ENCODE measurements at places on chromosomes 1 and 21. TPM values are rescaled to one million over a fixed set of nuclear protein-coding genes. Genes with fewer than 3 reads are reported as not detected.
A peak's percentile ranks its signal among the peaks of the same experiment; 100 is the strongest.

The CFAP107 gene
- not detected for total RNA-seq

The KIF2C gene
- total RNA-seq: 15.2 TPM

The S100A14 gene
- 1,938 TPM for total RNA-seq

The CLDN17 gene
- 1.8 TPM for total RNA-seq

The CD84 gene
- 1.2 TPM for total RNA-seq

The KRTAP11-1 gene
- not detected for total RNA-seq

The SLC26A9 gene
- total RNA-seq: 2.3 TPM

The OR6N1 gene
- total RNA-seq: not detected

The KIAA1614 gene
- total RNA-seq: 0.36 TPM

The TMOD4 gene
- not detected for total RNA-seq

The PRKAA2 gene
- 0.44 TPM for total RNA-seq

The EFCAB7 gene
- 3.0 TPM for total RNA-seq

DNA sequence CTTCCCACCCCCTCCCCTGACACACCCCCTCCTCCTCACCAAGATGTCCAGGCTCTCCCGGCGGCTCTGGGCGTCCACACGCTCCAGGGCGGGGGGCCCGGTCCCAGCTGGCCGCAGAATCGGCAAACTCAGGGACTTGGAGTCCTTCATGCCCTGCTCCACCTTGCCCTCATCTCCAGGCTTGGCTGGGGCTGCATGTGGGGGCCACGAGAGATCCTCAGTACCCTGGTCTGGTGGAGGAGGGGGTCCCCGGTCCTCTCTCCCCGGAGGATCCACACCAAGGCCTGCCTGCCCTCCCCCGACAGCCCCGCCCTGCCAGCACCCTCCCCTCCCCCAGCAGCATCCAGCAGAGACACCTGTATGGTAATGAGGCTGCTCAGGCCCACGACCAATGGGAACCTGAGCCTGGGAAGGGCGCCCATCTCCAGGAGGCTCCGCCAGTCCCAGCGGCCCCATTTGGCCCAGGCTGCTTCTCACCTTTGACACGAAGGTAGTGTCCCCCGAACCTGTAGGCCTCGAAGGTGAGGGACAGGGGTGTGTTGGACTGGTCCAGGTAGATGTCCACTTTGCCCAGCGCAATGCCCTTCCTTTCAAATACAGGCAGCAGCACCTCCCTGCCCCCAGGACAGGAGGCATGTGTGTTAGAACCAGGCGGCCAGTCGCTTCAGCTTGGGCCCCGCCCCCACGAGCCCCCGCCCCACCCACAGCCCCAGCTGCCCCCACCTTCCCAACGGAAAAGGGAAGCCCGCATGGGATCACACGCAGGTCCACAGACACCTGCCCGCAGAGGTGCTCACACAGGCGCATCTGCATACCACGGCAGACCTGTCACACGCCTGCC is 8.2 kb upstream of the TNFRSF25 start:
- ATAC-seq: no peak

- no peak for ATAC-seq
These were observed 5.4 kb downstream of the CYP4B1 start for GRCh38 chr1:46804027-46804889.

GRCh38 chr1:247452447-247453039 is 5.4 kb downstream of the OR2B11 start:
- ATAC-seq: no peak

GRCh38 chr1:201504179-201504631 is 2.7 kb downstream of the CSRP1 start:
- ATAC-seq: no peak

GRCh38 chr21:37232274-37233018 is 34.7 kb downstream of the VPS26C start:
- no peak for ATAC-seq

DNA sequence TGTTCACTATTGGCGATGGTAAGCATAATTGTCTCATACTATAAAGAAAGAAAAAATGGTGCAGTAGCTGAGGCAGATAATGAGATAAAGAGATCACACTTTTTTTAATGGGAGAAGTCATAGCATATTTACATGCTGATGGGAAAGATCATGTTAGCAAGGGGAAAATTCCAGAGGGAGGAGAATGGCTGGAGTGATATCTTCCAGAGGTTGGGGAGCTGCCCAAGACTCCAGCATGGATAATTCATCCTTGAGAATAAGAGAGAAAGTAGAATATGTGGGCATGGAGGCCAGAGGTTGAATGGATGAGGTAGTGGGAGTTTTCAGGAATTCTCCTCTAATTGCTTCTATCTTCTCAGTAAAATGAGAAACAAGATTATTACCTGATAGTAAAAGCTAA is 45.8 kb upstream of the RGS1 start:
- no peak for ATAC-seq

DNA sequence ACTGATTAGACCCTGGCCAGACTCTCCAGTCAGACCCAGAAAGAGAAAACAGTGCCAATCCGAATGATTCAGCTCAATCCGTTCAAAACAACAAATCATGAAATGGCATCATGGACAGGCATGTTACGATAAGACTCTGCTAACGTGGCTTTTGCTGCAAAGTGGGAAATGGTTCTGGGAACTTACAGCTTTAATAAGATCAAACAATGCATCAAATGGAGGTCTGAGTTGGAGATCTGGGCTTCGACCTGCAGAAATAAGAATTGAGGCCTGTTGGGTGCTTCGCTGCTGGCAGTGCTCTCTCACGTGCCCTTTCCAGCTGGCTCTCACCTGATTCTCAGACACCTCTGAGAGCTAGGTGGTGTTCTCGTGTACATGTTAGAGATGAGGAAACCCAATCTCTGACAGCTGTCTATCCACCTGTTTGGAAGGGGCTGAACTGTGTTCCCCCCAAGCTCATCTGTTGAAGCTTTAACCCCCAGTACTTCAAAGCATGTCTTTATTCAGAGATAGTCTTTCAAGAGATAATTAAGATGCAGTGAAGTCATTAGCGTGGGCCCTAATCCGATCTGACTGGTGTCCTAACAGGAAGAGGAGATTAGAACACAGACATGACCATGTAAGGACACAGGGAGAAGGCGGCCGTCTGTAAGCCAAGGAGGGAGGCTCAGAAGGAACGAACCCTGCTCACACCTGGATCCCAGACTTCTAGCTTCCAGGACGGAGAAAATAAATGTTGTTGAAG is 45.5 kb upstream of the ETS2 start:
- no peak for ATAC-seq

GRCh38 chr1:22055463-22055862 is 3.0 kb downstream of the CDC42 start:
- ATAC-seq: no peak

GRCh38 chr1:59502009-59502691 is 205.3 kb downstream of the FGGY start:
- peak; percentile 20 for ATAC-seq

DNA sequence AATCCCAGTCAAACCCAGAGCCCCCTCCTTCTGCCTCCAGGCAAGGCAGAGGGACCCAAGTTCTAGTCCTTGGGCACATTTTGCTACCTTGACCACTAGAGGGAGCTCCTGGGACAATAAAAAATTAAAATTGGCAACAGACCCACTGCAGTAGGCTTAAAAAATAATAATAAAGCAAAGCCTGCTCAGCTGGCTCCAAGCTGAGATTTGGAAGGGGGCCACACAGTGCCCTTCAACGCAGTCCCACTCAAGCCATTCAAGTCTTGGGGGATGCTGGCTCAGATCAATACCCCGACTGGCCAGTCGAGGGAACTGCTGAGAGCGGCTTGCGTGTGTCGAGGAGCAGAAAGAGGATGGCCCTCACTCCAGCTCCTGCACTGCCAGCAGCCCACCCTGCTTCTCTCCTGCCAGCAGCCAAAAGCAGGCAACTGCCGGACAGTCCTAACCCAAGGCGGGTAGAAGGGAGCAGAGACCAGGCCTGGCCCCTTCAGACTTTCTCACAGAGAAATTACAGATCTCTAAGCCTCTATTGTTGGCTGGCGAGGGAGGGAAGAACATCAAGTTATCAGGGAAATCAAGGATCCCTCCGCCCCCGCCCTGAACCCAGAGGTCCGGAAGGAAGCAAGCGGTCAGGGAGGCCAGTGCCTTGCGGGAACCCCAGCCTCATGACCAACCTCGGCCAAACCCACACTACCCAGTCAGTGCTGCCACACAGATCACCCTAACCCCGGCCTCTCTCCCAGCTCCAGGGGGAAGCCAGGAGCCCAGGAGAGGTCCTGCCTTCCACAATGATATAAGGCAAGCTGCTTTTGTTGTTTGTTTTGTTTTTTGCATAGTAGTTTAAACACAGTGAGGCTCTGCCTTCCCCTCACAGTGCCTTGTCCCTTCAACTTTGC is 4.9 kb upstream of the ALDH4A1 start:
- ATAC-seq: no peak

DNA sequence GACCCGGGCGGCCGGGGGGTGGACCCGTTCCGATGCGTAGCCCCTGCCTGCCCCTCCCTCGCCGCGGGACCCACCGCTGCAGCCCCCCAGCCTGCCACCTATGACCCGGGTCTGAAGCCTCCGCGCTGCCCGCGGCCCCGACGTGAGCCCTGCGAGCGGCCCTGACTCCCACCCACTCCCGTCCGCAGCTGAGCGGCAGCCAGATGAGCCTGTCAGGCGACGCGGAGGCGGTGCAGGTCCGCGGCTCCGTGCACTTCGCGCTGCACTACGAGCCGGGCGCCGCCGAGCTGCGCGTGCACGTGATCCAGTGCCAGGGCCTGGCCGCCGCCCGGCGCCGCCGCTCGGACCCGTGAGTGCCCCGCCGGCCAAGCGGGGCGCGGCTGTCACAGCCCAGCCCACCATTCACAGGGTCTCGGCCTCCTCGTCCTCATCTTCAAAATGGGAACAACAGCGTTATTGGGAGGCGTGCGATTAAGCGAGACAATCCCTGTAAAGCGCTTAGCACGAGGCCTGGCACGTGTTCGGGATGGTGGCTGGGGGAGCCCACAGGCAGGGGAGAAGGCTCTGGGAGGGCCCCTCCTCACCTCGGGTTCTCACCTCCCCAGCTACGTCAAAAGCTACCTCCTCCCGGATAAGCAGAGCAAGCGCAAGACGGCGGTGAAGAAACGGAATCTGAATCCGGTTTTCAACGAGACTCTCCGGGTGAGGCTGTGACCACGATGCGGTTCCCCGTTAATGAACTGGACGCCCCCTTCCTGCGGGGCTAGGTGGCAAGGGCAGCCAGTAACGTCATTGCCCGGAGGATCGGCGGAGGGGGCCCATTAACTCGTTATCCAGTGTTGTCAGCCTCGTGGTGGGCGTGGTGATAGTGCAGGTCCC is 8.2 kb downstream of the SYTL1 start:
- peak; percentile 61 for ATAC-seq

- peak; percentile 71 for ATAC-seq
These were observed at the start of gene GIPC2 for GRCh38 chr1:78045926-78046778. Gene GIPC2, plus strand, starts transcription at chr1:78045966. Its CDS starts 129 bp downstream, at chr1:78046095.

GRCh38 chr1:211344152-211344618 is 17.6 kb downstream of the TRAF5 start:
- ATAC-seq: no peak

- no peak for ATAC-seq
These were observed 19.8 kb downstream of the MYOG start for GRCh38 chr1:203065986-203066385.

DNA sequence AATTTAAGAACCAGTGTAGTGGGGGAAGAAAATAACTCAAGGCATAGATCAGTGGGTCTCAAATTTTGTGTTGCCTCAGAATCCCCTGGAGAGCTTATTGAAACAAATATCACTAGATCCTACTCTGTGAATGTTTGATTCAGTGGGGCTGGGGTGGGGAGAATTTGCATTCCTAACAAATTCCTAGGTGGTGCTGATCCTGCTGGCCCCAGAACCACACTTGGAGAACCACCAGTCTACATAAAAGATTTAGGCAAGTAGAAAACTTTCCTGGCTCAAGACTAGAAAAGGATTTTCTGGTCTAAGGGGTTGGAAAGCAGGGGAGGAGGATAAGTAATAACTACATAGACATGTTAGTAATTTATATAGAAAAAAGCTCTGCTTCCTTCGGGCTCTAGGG is 34.1 kb upstream of the C1orf21 start:
- no peak for ATAC-seq

GRCh38 chr1:228989176-228989575 is 253.9 kb downstream of the RHOU start:
- ATAC-seq: no peak

- no peak for ATAC-seq
These were observed 735 bp upstream of the STX12 start for GRCh38 chr1:27772036-27772931.

- no peak for ATAC-seq
These were observed 5.1 kb upstream of the DESI2 start for GRCh38 chr1:244647819-244648218.

GRCh38 chr1:33170351-33171274 is 11.2 kb downstream of the TRIM62 start:
- ATAC-seq: no peak

DNA sequence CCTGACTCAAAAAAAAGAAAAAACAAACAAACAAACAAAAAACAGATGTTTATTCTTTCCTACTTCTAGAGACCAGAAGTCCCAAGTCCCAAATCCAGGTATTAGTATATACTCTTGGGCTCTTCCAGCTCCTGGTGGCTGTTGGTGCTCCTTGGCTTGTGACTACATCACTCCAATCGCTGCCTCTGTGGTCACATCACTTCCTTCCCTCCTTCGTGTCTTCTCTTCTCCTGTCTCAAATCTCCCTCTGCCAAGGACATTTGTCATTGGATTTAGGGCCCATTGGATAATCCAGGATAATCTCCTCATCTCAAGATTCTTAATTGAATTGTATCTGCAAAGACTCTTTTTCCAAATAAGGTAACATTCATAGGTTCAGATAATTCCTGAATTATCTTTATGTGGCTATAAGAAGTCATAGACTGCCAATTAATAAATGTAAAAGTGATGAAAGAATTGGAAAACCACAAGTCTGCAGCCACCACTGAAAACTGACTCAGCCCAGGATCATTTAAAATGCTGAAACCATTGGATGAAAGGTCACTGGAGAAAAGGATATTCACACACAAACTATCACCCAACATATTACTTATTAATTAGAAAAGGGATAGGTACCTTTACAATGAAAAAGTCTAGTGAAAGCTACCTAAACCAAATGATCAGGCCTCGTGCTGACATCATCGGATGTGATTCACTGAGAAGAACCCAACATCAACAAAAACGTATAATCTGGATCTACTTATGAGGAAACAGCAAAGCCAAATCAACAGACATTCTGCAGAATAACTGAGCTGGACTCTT is 67.1 kb downstream of the ZNF281 start:
- no peak for ATAC-seq

GRCh38 chr1:224168859-224169380 is 14.1 kb upstream of the DEGS1 start:
- ATAC-seq: peak; percentile 58

- ATAC-seq: no peak
These were observed 52.9 kb downstream of the KCNC4 start for GRCh38 chr1:110262846-110263631.

GRCh38 chr1:100710906-100711682 is 8.4 kb upstream of the VCAM1 start:
- ATAC-seq: no peak
